Stimulated activated CD8-positive, alpha-beta memory T cell treated with anti-CD3 and anti-CD28 coated beads, Interleukin-4, amount 100 ng/mL, for 1 hour (primary cell): ENCODE measurements at places on chromosomes 6 and 20.
A peak's percentile ranks its signal among the peaks of the same experiment; 100 is the strongest.

GRCh38 chr20:34269996-34270627 is 28.9 kb downstream of the ASIP start:
- no peak for DNase-seq

- DNase-seq: no peak
These were observed 1019.5 kb upstream of the CITED2 start for GRCh38 chr6:140393665-140394540.

- no peak for DNase-seq
These were observed 11.1 kb downstream of the GLP1R start for GRCh38 chr6:39059496-39060310.

GRCh38 chr20:2006452-2007361 is 12.8 kb upstream of the PDYN start:
- DNase-seq: peak; percentile 5

- DNase-seq: no peak
These were observed 86.6 kb downstream of the SESN1 start for GRCh38 chr6:109008054-109008453.

DNA sequence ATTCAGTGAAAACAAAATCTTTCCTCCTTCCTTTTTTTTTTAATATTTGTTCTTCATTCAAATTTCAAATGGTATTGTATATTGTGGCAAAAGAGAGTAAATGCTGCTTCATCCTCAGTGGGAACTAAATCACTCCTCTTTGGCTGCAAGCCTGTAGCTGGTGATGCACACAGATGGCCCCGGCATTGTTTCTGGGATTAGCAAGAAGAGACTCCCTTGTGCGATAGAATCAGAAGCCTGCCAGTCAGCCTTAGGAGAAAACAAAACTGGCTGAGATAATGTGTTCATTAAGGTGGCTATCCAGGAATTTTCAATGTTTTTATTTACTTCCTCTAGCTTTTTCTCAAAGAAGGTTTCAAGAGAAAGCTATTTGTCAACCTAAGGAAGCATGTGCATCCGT is 20.7 kb upstream of the ELOVL2 start:
- no peak for DNase-seq

DNA sequence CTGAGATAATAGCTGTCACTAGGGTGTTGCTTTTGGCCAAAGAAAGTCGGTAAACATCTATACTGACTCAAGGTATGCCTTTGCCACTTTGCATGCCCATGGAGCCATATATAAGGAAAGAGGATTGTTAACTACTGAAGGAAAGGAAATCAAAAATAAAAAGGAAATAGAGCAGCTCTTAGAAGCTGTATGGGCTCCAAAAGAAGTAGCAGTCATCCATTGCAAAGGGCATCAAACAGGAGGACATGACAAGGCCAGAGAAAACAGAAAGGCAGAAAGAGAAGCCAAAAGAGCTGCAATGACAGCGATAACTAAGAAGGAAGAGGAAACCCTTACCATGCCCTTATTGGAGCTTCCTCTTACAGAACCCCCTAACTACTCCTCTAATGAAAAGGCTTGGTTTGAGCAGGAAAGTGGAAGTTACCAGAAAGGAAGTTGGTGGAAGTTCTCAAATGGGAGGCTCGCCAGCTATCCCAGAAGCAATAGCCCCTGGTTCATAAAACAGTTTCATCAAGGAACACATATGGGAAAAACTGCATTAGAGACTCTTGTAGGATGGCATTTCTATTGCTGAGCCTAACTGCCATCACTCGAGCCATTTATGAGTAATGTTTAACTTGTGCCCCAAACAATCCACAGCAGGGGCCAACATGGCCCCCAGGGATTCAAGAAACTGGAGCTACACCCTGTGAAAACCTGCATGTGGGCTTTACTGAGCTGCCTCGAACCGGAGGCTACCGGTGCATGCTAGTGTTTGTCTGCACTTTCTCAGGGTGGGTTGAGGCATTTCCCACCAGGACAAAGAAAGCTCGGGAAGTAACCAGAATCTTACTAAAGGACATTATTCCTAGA is 7.0 kb downstream of the IL22RA2 start:
- no peak for DNase-seq

GRCh38 chr6:43334466-43335095 is 26.0 kb upstream of the CRIP3 start:
- DNase-seq: no peak

DNA sequence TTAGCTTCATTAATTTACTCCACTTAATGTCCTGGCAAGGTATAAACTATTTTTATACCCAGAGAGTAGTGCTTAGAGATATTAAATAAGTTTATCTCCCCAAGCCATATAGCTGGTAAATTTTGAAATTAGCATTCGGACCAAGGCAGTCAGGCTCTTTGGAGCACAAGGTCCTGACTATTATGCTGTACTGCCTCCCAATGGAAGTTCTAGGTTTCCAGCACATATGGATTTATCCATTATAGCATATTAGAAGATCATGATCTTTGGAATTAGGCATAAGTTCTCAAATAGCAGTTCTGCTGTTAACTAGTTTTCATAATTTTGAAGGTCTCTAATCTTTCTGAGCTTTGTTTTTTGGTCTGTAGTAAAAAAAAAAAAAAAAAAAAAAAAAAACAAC is 835.3 kb upstream of the EPHA7 start:
- no peak for DNase-seq

- no peak for DNase-seq
These were observed 21.0 kb downstream of the COL9A1 start for GRCh38 chr6:70281923-70282311.
